Memory B cell (primary cell): ENCODE measurements at places on chromosomes 3 and 15.

DNA sequence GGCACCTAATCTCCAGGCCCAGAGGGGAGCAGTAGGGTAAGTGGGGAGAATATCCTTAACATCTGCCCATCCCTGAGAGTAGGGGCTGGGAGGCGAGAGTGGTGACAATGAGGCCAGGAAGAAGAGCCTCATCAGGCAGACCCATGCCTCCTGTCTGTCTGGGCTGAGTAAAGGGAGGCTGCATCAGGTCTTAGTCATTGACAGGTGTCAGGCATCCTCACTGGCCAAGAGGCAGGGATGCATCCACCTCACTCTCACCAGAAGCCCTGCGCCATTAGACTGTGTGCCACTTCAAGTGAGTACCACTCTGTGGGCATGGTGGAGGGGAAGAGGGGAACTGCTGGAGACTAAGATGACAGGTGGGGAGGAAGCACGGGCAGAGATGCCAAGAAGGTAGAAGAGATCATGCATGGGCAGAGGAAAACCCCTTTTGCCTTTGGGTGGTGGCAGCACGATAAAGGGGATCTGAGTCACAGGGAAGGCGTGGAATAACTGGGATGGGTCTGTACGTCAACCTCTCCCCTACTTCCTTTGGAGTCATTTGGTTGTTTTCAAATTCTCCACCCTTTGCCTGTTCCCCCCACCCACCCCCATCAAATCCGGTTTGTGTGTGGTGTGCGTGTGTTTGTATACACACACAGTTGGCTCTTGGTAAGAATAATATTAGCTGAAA, 14.1 kb downstream of the ANAPC13 start:
- DNase-seq, result no peak

GRCh38 chr3:40713306-40713705, 188.5 kb downstream of the ZNF621 start:
- DNase-seq, result no peak

- DNase-seq, result no peak
Observed at GRCh38 chr3:77718311-77718710, 678.4 kb downstream of the ROBO2 start.

DNA sequence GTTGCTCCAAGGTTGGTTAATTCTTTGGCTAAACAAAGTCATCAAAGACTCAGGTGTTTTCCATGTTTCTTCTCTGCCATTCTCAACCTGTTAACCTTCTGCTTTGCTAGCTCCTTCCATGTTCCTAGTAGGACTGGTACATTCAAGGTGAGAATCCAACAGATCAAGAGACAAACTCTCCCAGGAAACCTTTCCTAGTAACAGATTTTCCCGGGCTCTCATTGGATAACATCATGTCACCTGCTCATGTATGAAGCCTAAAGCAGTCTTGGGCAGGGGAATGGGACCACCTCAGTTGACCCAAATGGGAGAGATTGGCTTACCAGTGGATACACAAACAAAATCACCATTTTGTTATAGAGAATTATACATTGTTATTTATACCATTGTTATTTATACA, 14.9 kb downstream of the SEMA6D start:
- no peak for DNase-seq

DNA sequence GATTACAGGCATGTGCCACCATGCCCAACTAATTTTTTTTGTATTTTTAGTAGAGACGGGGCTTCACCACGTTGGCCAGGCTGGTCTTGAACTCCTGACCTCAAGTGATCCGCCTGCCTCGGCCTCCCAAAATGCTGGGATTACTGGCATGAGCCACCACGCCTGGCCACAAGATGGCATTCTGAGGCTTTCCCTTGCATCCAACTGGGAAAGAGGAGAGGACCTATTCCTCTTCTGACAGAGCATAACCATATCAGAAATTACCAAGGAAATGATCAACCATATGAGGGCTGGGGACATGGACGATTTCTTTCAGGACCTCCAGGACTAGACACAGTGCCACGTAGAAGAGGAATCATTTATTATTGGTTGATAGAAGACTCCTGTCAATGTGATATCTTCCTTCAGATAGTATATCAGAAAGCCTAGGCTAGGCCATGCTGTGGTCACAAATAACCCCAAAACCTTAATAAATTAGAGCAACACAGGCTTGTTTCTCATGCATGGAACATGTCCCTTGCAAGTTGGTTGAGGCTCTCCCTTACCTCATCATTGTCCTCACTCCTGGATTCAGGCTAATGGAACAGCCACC, 372.3 kb upstream of the IL12A start:
- no peak for DNase-seq

GRCh38 chr3:131526801-131527347, 24.1 kb upstream of the MRPL3 start:
- DNase-seq, result no peak

GRCh38 chr3:16658004-16658924, 53.0 kb upstream of the DAZL start:
- DNase-seq, result no peak

DNA sequence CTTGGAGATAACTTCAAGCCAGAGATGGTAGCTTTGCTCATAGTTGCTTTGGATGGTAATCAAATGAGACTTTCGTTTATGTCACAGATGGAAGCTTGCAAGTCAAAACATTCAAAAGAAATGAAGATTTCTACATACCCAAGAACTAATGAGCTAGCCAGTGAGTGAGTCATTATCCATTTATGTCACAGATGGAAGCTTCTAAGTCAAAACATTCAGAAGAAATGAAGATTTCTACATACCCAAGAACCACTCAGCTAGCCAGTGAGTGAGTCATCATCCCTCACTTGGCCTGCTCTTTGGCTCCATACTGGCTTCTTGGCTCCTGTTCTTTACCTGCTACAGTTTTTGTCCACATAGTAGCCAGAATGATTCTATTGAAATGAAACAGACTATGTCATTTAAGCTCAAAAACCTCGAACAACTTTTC, 559.8 kb upstream of the CBLB start:
- DNase-seq, result no peak

- DNase-seq, result no peak
Observed at GRCh38 chr15:52496175-52496574, 32.5 kb downstream of the MYO5A start.

DNA sequence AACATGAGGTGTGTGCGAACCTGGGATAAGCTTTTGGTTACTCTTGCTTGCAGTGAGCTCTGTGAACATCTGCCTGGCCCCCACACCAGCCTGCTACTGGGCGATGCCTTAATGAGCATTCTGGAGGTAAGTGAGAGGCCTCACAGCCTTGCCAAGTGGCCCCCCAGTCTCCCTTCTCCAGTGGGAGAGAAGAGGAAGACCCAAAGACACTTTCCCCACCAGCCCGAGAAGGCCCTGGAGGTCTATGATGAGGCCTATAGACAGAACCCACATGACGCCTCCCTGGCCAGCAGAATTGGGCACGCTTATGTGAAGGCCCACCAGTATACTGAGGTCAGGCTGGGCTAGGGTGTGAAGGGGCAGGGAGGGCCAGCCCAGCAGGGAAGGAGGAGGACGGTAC, 22.5 kb downstream of the TTC21A start:
- DNase-seq, result no peak
